ENCODE measurements at places on chromosomes 6 and 20. TPM values are rescaled to one million over a fixed set of nuclear protein-coding genes. Genes with fewer than 3 reads are reported as not detected.

GRCh38 chr20:13245250-13245723, 24.2 kb downstream of the ISM1 start:
- peaks cover 39% of the 10 kb centered on the region for H3K4me1 ChIP-seq
- H3K27ac ChIP-seq, result no peak overlapping the region
- H3K4me3 ChIP-seq, result no peak overlapping the region
- H3K27me3 ChIP-seq, result no peaks in the 10 kb centered on the region
- DNase-seq, result no peak

DNA sequence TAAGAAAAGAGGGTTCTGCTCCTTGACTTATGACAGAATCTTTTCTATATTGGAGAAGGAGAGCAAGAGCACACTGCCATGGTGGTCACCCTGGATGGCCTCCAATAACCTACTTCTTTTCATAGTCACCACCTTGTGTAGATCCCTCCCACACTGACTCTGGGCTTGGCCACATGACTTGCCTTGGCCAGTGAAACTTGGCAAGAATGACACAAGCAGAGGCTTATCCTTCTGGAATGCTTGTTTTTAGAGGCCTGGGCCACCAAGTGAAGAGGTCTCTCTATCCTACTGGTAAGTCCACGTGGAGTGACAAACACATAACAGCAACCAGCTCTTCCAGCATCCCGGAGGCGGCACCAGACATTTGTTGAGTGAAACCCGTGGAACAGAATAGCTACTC, 349.4 kb upstream of the JARID2 start:
- no peak for DNase-seq
- no peaks in the 10 kb centered on the region for H3K36me3 ChIP-seq
- H3K27ac ChIP-seq, result no peak overlapping the region
- H3K27me3 ChIP-seq, result no peaks in the 10 kb centered on the region
- no peak overlapping the region for H3K4me3 ChIP-seq
- no peaks in the 10 kb centered on the region for H3K4me1 ChIP-seq

- H3K27ac ChIP-seq, result no peak overlapping the region
- no peaks in the 10 kb centered on the region for H3K4me1 ChIP-seq
- no peak overlapping the region for H3K4me3 ChIP-seq
Observed at GRCh38 chr6:6976193-6976592, 131.6 kb upstream of the RREB1 start.

GRCh38 chr6:159959165-159959975, 9.5 kb upstream of the IGF2R start:
- no peaks in the 10 kb centered on the region for H3K27me3 ChIP-seq
- no peak for DNase-seq
- no peaks in the 10 kb centered on the region for H3K36me3 ChIP-seq
- H3K27ac ChIP-seq, result no peak overlapping the region
- H3K4me1 ChIP-seq, result no peaks in the 10 kb centered on the region

- H3K36me3 ChIP-seq, result no peaks in the 10 kb centered on the region
- no peaks in the 10 kb centered on the region for H3K4me1 ChIP-seq
- no peak for DNase-seq
- no peak overlapping the region for H3K27ac ChIP-seq
- no peaks in the 10 kb centered on the region for H3K27me3 ChIP-seq
Observed at GRCh38 chr6:161951126-161951525, 677.3 kb upstream of the AGPAT4 start.

GRCh38 chr20:55094353-55094861, 619.0 kb downstream of the DOK5 start:
- no peak overlapping the region for H3K27ac ChIP-seq
- H3K27me3 ChIP-seq, result no peaks in the 10 kb centered on the region
- no peaks in the 10 kb centered on the region for H3K36me3 ChIP-seq
- H3K4me3 ChIP-seq, result no peak overlapping the region
- H3K4me1 ChIP-seq, result no peaks in the 10 kb centered on the region

- no peak overlapping the region for H3K4me3 ChIP-seq
- no peaks in the 10 kb centered on the region for H3K27me3 ChIP-seq
- H3K4me1 ChIP-seq, result no peaks in the 10 kb centered on the region
- no peak overlapping the region for H3K27ac ChIP-seq
Observed at GRCh38 chr20:58054780-58055373, 173.6 kb downstream of the ANKRD60 start.

- peaks cover 25% of the 10 kb centered on the region for H3K4me1 ChIP-seq
- no peak overlapping the region for H3K4me3 ChIP-seq
- no peak overlapping the region for H3K27ac ChIP-seq
- H3K36me3 ChIP-seq, result no peaks in the 10 kb centered on the region
Observed at GRCh38 chr20:3077618-3078134, 6.3 kb downstream of the OXT start.

GRCh38 chr6:33714385-33715040, 3.0 kb upstream of the UQCC2 start:
- H3K4me3 ChIP-seq, result no peak overlapping the region
- peaks cover 2% of the 10 kb centered on the region for H3K27me3 ChIP-seq
- no peak overlapping the region for H3K27ac ChIP-seq
- DNase-seq, result no peak
- H3K4me1 ChIP-seq, result peaks cover 21% of the 10 kb centered on the region
- H3K36me3 ChIP-seq, result no peaks in the 10 kb centered on the region

DNA sequence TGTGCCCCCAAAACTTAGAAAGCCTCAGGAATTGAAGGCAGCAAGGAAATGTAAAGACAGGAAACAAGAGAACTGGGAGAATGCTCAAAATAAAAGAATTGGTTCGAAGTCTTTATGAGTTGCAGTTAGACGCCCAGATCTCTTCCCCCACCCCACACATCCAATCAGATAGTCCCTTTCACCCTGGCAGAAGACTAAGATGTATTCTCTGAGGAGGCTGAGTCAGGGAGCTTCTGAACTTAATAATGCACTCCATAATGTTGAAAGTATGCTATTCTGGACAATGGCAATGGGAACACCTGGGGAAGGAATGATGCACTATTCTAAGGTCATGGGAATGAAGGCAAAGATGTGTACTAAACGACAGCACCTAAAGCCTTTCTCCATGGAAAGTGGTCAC, 173.6 kb downstream of the MTFR2 start:
- DNase-seq, result no peak
- no peak overlapping the region for H3K27ac ChIP-seq
- H3K4me3 ChIP-seq, result no peak overlapping the region

- H3K36me3 ChIP-seq, result no peaks in the 10 kb centered on the region
- DNase-seq, result no peak
- no peaks in the 10 kb centered on the region for H3K4me1 ChIP-seq
- no peaks in the 10 kb centered on the region for H3K27me3 ChIP-seq
Observed at GRCh38 chr6:16925461-16925860, 164.2 kb upstream of the ATXN1 start.

DNA sequence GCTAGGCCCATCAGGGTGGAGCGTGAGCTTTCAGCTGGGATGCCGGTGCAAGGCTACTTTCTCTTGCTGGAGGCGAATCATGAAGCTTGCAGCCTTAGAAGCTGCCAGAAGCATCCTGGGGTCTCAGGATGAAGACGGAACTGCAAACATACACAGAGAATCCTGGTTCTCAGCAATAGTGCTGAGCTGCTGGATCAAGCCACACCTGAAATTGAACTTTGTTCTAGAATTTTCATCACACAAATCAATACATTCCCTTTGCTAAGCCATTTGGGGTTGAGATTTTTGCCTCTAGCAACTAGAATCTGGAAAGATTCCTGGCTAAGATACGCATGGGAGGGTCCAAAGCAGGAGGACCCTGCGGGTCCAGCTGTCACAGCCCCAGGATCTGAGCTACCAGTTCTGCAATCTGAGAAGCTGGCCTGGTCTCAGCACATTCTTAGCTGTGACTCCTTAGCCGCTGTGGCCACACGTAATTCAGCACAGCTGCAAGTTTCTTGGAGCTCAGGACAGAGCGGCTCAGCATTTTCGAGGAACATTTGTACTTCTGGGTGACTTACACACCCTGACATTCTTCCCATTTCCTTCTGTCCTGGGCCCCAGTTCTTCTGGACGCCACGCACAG, 6.6 kb upstream of the ARFGAP1 start:
- H3K36me3 ChIP-seq, result no peaks in the 10 kb centered on the region
- DNase-seq, result no peak
- H3K4me3 ChIP-seq, result no peak overlapping the region
- H3K4me1 ChIP-seq, result peaks cover 5% of the 10 kb centered on the region

GRCh38 chr6:141077355-141078333, 1055.1 kb upstream of the GJE1 start:
- H3K4me3 ChIP-seq, result no peak overlapping the region
- H3K27ac ChIP-seq, result no peak overlapping the region
- DNase-seq, result no peak
- no peaks in the 10 kb centered on the region for H3K4me1 ChIP-seq
- peaks cover 2% of the 10 kb centered on the region for H3K27me3 ChIP-seq
- no peaks in the 10 kb centered on the region for H3K36me3 ChIP-seq

GRCh38 chr20:53859684-53860083, 210.7 kb downstream of the BCAS1 start:
- no peaks in the 10 kb centered on the region for H3K36me3 ChIP-seq
- H3K4me1 ChIP-seq, result peaks cover 11% of the 10 kb centered on the region
- no peak for DNase-seq
- no peak overlapping the region for H3K27ac ChIP-seq
- no peaks in the 10 kb centered on the region for H3K27me3 ChIP-seq

DNA sequence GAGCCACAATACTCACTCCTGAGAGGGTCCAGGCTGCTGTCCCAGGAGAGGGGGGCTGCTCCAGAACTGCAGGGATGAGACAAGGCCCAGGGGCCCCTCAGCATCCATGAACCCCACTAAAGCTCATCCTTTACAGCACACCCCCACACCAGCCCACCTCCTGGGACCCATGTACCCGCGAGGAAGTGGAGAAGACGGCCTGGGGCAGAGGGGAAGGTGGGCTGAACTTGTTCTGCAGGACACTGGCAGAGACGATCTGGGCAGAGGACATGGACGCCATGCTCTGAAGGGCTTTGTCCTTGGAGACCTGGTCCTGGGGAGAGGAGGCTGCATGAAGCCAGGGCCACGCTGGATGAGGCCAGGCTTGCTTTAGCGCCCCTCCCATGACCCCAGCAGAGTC, 10.1 kb downstream of the RPL10A start:
- H3K36me3 ChIP-seq, result peaks cover 7% of the 10 kb centered on the region
- no peaks in the 10 kb centered on the region for H3K27me3 ChIP-seq
- H3K4me3 ChIP-seq, result no peak overlapping the region
- no peak overlapping the region for H3K27ac ChIP-seq
- no peaks in the 10 kb centered on the region for H3K4me1 ChIP-seq

DNA sequence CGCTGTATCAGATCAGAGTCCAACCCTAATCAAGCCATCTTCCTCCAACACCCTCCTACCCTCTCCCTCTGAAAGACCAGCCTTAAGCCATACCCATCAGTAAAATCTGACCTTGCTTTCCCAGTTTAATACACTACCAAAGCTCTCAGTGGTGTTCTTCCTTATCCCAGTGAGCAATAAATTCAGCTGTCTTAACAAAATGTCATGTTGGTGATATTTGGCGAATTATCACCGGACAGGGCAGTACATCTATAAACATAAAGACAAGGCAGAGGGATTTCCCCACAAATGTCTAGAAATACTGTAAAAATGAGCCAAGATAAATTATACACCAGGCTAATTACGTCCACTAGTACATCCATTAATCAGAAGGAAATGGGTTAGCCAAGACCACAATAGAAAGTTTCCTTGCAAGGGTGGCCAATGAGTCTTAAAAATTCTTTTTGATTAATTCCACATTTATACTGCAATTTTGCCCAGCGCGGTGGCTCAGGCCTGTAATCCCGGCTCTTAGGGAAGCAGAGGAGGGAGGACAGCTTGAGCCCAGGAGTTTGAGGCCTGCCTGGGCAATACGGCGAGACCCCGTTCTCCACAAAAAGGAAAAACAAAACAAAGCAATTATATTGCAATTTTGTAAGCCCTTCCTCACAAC, 905 bp downstream of the RARS2 start:
- H3K4me1 ChIP-seq, result peaks cover 37% of the 10 kb centered on the region
- DNase-seq, result no peak
- H3K36me3 ChIP-seq, result peaks cover 12% of the 10 kb centered on the region
- H3K27ac ChIP-seq, result no peak overlapping the region

GRCh38 chr20:51876313-51876940, 74.1 kb upstream of the SALL4 start:
- no peaks in the 10 kb centered on the region for H3K36me3 ChIP-seq
- H3K27me3 ChIP-seq, result no peaks in the 10 kb centered on the region

GRCh38 chr20:29427201-29428060, 1830.0 kb upstream of the DEFB115 start:
- H3K36me3 ChIP-seq, result no peaks in the 10 kb centered on the region
- no peaks in the 10 kb centered on the region for H3K4me1 ChIP-seq
- no peak overlapping the region for H3K27ac ChIP-seq
- no peak for DNase-seq
- H3K4me3 ChIP-seq, result peak overlapping the region; percentile 7

DNA sequence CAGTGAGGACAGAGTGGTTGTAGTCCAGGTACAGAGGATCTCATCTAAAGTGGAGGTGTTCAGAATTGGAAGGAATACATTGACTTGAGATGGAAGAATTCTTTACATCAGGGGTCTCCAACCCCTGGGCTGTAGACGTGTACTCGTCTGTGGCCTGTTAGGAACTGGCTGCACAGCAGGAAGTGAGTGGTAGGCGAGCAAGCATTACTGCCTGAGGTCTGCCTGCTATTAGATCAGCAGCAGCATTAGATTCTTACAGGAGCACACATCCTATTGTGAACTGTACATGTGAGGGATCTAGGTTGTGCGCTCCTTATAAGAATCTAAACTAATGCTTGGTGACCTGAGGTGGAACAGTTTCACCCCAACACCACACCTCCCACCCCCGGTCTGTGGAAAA, 121.1 kb downstream of the CDKAL1 start:
- H3K4me1 ChIP-seq, result no peaks in the 10 kb centered on the region
- H3K27ac ChIP-seq, result no peak overlapping the region
- no peak overlapping the region for H3K4me3 ChIP-seq
- H3K36me3 ChIP-seq, result no peaks in the 10 kb centered on the region
- DNase-seq, result no peak
- no peaks in the 10 kb centered on the region for H3K27me3 ChIP-seq

GRCh38 chr6:4776131-4776492, at the start of gene CDYL:
Gene CDYL (plus strand): TSS chr6:4776404. CDS start chr6:4776784, 380 bp downstream.
- H3K27ac ChIP-seq, result no peak within 1 kb of the TSS
- H3K27me3 ChIP-seq, result no peaks in the 10 kb centered on the region
- H3K4me1 ChIP-seq, result peaks cover 18% of the 10 kb centered on the region
- peak; percentile 81 for DNase-seq
- H3K36me3 ChIP-seq, result no peaks in the 10 kb centered on the region

GRCh38 chr6:151219192-151219591, 20.6 kb upstream of the AKAP12 start:
- H3K4me1 ChIP-seq, result no peaks in the 10 kb centered on the region
- H3K27ac ChIP-seq, result no peak overlapping the region
- no peaks in the 10 kb centered on the region for H3K36me3 ChIP-seq
- DNase-seq, result no peak

GRCh38 chr6:284486-284885, 7.8 kb upstream of the DUSP22 start:
- no peak overlapping the region for H3K27ac ChIP-seq

- DNase-seq, result peak; percentile 83
- H3K4me1 ChIP-seq, result peaks cover 11% of the 10 kb centered on the region
- no peaks in the 10 kb centered on the region for H3K36me3 ChIP-seq
Observed at GRCh38 chr6:7073821-7074525, 33.8 kb upstream of the RREB1 start.

Gene TAAR6
- not detected for total RNA-seq

Gene BAG2
- total RNA-seq, result 5.4 TPM

Gene NOX3
- total RNA-seq, result not detected

Gene LY6G5B
- 27.0 TPM for total RNA-seq

Gene RIPPLY2
- total RNA-seq, result not detected

Gene SLC29A1
- total RNA-seq, result 0.67 TPM

Gene DLL1
- 7.1 TPM for total RNA-seq

Gene EFCAB8
- 0.81 TPM for total RNA-seq

Gene MEP1A
- total RNA-seq, result not detected

Gene ZC3H12D
- total RNA-seq, result 70.2 TPM

Gene IL20RA
- not detected for total RNA-seq

Gene OPRM1
- total RNA-seq, result not detected

Gene TRAPPC3L
- total RNA-seq, result not detected

Gene VWA7
- total RNA-seq, result 1.7 TPM

Data from CD4-positive, alpha-beta T cell (primary cell).